ENCODE measurements at places on chromosomes 11 and 22.

DNA sequence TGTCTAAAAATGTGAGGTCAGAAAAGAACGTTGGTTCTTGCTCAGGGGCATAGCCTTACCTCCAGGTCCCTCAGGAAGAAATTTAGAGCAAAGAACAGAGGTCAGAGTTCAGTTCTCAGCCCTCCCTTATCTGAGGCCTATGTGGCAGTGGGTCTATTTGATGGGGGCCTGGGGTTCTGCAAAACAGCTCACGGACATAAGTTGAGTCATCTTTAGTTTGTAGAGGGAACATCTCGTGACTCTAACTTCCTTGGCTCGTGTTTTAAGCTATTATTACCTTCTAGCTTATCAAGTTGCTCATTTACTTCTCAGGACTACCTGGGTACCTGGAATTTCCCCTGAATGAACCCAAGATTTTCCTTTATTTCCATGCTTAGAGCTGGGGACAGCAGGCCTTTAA lies 91.3 kb upstream of the AMOTL1 start:
- DNase-seq: no peak

- DNase-seq: no peak
Observed at GRCh38 chr22:45429981-45430775, 16.7 kb downstream of the RIBC2 start.

- DNase-seq: no peak
Observed at GRCh38 chr11:69250186-69251056, 43.5 kb upstream of the MYEOV start.

- DNase-seq: no peak
Observed at GRCh38 chr11:63785823-63786222, 17.2 kb upstream of the ZFTA start.

DNA sequence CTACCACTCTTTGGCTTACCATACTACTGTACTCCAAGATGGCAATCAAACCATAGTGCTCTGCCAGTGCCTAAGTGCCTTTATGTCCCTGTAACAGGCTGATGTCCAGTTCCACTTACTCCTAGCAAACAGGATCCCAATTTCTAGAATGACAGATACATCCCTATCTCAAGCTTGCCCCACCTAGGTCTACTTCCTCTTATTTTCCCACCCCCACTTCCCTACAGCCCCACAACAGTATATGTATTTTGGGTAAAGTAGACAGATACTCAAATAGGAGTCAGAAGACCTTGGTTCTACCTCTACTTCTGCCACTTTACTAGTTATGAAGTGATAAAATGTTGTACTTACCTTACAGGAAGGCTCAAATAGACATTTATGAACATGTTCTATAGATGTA lies 24.1 kb downstream of the SIK3 start:
- DNase-seq: no peak

DNA sequence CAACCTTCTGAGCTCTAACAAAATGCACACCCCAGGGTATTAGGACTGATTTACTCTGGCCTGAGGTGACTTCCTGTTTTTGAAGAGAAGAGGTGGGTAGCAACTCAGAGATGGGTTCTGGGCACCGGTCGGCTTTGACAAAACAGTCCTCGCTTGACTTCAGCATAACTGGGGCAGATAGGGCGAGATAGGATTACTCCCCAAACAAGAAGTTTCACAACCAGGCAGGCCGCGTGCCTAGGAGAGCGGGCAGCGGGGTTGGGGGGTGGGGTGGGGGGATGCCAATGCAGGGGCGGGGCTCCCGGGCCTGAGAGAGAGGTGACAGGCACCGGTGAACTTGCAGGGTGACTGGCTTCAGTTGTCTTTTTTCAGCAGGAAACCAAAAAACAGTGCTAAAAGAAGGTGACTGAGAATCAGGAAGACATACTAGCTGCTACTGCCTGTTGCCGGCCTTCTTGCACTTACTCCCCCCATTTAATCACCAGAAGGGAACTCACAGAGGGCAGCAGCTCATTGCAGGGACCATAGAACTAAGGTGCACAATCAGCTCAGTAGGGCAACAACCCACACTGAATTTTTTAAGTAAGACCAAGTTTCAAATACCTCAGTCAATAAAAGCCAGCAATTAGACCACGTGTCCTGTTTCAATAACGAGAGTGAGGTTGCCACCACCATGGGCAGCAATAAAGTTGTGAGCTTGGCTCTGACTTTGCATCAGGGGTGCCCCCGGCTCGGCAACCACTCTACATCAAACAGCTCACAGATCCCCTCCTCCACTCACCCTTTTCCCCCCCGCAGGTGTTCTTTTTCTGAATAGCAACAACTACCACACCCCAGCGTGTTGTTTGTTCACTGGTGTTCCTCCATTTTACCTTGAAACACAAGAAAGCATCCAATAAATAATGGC lies 37.2 kb upstream of the ETS1 start:
- DNase-seq: peak; percentile 69

DNA sequence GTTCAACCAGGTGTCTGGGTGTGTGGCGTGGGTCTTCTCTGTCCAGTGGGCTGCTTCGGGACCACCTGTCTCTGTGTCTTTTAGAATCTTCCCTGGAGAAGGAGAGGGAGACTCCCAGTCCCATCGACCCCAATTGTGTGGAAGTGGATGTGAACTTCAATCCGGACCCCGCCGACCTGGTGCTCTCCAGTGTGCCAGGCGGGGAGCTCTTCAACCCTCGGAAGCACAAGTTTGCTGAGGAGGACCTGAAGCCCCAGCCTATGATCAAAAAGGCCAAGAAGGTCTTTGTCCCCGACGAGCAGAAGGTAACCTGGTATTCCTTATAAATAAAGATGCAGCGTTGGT lies 12.2 kb downstream of the TEF start:
- no peak for DNase-seq
